AML-193 (cell line): ENCODE measurements at places on chromosomes 6 and 20.

DNA sequence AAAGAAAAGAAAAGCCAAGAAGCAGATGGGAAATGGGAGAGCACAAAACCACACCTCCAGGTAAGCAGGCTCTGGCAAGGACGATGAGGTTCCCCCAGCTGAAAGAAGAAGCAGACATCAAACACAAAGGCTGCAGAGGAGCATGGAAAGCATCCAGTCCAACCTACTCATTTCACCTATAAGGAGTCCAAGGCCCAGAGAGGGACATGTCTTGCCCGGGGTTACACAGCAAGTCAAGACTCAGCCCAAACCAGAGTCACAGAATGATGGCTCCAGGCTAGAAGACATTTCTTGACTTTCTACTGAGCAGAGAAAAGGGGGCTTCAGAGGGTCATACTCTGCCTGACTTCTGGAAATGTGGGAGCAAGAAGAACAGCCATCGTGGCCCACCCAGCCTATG lies 45.6 kb upstream of the FOXP4 start:
- no peak for DNase-seq

DNA sequence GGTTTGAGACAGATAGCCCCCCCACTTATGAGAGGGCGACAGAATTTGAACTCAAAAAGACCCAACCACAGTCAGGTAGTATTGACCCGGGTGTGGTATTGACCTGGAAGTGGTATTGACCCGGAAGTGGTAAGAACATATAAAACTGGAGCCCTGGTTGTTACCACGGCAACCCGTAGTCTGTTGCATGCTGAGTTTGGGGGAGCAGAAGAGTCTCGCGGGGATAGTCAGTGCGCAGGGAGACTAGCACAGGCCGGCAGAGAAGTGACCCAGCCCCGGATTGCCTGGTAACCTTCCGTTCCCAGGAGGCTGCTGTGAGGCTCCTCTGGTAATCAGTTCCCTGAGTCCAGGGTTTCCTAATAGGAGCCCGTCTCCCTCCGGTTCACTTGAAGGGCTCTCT lies 96.2 kb downstream of the SNX5 start:
- DNase-seq, result no peak

GRCh38 chr20:63292904-63293303 lies at the start of gene COL20A1:
TSS of gene COL20A1 (plus strand) at chr20:63293186. CDS start at chr20:63295108, 1,922 bp downstream.
- DNase-seq, result no peak

DNA sequence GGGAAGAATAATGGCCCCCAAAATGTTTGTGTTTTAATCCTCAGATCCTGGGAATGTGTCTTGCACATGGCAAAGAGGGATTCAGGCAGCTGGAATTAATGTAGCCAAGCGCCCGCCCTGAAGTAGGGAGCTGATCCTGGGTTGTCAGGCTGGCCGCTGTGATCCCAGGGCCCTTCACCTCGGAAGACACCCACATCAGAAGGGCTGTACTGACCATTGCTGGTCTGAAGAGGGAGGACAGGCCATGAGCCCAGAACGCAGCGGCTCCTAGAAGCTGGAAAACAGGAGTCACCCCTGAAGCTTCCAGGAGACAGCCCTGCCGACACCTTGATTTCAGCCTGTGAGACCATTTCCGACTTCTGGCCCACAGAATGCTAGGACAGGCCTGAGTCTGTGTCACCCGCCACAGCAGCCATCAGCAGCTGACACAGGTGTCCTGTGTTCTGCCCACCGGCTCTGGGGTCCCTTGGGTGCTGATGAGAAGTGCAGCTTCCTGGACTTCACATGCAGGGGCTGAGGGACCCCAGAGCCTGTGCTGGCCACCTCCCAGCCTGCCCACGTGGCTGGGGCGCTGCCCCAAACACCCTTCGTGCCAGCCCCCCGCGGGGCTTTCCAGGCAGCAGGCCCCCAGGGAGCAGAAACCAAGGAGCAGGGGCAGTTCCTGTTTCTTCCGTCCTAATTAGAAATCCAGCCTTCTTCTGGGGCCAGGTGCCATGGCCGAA lies 86.3 kb downstream of the ERMARD start:
- DNase-seq, result no peak

- no peak for DNase-seq
These were observed at the start of gene KHDRBS2 for GRCh38 chr6:62285612-62286469. TSS of gene KHDRBS2 (minus strand) at chr6:62286225.
